ENCODE measurements at places on chromosomes 2 and 18.

GRCh38 chr2:105576050-105576439 lies 168.7 kb upstream of the NCK2 start:
- DNase-seq = no peak

GRCh38 chr2:47002480-47003381 lies 87.1 kb upstream of the MCFD2 start:
- no peak for DNase-seq

GRCh38 chr2:236862961-236863728 lies 222.5 kb upstream of the COPS8 start:
- peak; percentile 38 for DNase-seq

DNA sequence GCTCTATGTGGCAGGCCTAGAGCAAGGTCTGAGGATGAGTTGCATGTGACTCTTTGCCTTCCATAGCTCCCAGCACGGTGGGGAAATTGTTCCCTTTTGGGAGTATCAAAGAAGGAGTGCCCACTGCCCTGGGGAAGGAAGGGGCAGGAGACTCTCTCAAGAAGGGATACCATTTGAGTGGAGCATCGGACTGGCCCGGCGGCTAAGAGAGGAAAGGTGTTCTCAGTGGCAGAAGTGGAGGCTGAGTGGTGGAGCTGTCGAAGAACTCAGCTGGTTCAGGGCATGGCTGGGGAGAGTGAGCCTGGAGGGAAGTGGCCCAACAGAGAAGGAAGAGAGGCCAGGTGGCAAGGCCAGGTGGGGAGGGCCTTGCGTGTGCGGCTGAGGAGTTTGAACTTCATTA lies 235.2 kb downstream of the DYSF start:
- DNase-seq = no peak

DNA sequence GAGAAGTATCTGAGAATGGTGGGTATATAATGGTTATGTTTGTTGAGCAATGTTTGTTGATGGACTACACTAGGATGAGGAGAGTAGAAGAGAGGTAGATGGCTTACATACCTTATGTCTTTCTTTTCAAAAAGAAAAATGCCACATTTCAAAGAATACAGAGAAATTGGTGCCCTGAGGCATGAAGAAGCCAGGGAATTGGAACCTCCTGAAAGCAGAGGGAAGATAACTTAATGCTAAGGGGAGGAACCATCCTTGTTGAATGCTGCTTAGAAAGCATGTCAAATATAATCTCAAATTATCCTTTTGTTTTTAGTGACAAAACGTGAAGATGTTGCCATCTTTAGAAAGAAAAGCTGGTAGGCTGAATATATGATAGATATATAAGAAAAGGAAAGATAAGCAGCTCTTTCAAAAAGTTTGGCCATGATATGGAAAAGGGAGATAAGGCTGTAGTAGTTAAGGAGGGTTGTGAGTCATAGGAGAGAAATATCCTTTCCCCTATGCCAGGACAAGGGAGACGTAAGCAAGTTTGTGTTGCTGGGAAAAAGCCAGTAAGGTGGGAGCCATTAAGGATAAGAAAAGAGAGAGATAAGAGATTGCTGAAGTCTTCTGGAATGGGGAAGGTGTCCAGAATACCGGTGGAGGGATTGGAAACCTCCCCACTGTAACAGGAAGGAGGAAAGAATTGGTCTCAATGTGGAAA lies 66.3 kb downstream of the SCN2A start:
- DNase-seq = no peak

- no peak for DNase-seq
Observed at GRCh38 chr2:176117823-176118371, 1.3 kb downstream of the HOXD10 start.

- no peak for DNase-seq
Observed at GRCh38 chr2:176664478-176664877, 395.2 kb downstream of the MTX2 start.

DNA sequence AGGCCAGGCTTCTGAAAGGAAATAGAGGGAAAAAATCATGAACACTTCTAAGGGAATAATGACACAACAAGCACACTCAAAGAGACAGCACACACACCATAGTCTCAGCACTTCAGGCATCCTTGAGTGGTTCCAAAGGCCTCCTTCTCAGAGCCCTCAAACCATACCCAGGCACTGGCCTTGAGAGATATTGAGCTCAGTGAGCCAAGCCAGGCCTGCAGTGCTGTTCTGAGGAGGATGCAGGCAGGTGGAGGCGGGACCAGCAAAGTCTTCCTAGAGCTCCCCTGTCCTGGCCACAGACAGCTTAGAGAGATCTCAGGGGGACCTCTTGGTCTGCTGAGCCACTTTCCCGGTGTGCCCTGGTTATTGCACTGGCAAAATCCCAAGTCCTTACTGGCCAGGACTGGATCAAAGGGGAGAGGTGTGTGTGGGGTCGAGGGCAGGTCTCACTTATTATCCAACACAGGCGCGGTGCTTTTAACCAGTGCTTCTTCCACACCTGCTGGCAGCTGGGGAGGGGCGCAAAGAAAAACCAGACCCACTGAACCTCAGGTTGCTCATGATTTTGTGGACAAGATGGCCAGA lies 86.8 kb upstream of the HAAO start:
- no peak for DNase-seq

- no peak for DNase-seq
Observed at GRCh38 chr2:62593825-62594224, 87.8 kb upstream of the TMEM17 start.

DNA sequence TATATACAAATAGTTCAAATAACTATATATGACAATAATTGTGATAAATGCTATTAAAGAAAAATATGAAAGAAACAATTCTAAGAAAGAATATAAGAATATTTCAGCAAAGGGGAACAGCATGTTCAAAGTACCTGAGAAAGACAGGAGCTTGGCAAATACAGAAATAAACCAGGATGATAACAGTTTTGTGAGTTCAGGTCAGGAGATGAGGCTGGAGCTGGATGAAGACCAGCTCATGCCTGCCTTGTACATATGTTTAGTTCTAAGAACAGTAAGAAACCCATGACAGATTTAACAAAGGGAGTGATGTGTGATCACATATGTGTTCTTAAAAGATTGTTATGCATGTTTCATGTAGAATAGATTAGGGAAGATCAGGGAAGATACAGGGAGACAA lies 98.2 kb downstream of the R3HDM1 start:
- DNase-seq = no peak

- no peak for DNase-seq
Observed at GRCh38 chr2:70471129-70471528, 82.5 kb downstream of the TGFA start.

DNA sequence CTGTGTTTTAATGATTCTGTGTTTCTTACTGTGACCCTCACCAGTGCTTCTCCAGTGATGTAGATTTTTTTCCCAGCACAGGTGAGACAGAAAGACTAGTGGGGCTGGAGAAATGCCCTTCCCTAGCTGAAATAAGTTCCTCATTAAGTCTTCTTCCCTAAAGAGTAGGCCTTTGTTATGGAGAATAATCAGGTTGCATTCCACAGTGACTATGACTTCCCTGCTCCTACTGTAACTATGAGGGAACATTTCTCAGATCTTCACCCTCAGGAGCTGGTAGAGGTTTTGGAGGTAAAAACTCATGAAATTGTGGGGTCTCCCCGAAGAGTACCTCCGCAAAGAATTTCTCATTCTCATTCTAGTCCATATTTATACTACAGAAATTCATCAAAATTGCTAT lies 286.2 kb downstream of the GRB14 start:
- no peak for DNase-seq

Data from GM13976 (cell line).